Substantia nigra (tissue), 51 donors: ENCODE measurements at places on chromosomes 6 and 20.

DNA sequence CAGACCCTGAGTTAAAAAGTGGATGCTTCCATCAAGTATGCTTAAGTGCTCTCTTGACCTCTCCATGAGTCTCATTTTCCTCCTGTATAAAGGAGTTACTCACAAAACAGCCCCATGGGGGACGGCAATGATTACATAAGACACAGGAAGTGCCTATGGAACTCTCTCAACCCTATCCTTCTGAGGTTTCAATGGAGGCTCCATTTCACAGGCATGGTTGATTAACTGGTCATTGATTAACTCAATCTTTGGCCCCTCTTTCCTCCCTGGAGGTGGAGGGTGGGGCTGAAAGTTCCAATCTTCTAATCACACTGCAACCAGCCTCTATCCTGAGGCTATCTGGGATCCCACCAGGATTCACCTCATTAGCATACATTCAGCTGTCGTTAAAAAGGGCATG, 29.3 kb downstream of the CST8 start:
- DNase-seq: no peak

- DNase-seq: no peak
Measured at GRCh38 chr6:124226396-124226795, 422.7 kb downstream of the NKAIN2 start.

GRCh38 chr6:150661216-150662007, 61.7 kb downstream of the PLEKHG1 start:
- DNase-seq: no peak

DNA sequence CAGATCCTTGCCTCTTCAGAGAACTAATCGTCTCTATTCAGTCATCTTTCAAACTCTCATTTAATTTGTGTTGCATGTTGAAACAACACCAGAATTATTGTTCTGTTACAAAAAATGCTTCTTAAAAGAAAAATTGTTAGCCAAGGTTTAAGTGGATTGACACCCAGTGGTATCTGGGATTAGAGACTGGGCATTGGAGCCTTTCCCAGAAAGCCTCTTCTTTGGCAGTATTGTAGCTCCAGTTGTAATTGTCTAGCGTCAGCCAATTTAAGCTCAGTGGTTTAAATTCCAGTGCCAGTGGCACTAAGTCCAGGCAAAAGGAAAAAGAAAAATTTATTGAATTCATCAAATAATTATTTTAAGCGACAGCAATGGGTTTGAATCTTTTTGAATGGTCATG, 801 bp downstream of the CCDC28A start:
- DNase-seq: no peak

DNA sequence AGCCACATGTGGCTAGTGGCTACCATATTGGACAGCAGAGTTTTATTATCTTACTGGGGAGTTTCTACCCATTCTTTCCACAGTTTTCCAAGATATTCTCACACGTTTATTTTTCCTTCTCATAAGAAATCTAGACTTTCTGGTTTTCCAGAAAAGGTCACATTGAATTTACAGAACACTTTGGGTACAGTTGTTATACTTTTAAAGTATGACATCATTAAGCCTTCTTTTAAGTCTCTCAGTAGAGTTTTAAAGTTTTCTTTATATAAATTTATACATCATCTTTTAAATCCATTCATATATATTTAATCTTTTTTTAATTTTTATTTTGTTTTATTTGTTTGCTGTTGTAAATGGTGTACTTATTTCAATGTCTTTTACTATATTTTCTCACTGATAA, 200.3 kb upstream of the QKI start:
- DNase-seq: no peak

- no peak for DNase-seq
Measured at GRCh38 chr20:50664254-50664653, 27.1 kb downstream of the RIPOR3 start.

DNA sequence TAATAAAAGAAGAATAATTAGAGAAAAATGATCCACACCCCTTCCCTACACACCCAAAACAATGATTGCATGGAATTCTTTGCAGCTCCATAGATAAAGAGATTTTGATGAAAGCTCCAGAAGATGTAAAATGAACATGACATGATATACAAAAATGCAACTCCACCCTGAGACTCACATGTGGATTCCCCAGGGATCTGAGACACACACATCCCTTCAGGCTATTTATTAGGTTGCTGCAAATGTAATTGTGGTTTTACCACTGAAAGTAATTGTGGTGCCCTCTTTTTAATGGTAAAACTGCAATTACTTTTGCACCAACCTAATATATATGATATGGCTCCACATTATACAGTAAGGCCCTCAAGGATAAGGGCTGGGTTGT, 40.4 kb upstream of the TBC1D7 start:
- DNase-seq: no peak

- DNase-seq: no peak
Measured at GRCh38 chr20:25355866-25356265, 34.8 kb downstream of the ABHD12 start.

GRCh38 chr6:107180099-107180498, 64.8 kb upstream of the BEND3 start:
- no peak for DNase-seq

DNA sequence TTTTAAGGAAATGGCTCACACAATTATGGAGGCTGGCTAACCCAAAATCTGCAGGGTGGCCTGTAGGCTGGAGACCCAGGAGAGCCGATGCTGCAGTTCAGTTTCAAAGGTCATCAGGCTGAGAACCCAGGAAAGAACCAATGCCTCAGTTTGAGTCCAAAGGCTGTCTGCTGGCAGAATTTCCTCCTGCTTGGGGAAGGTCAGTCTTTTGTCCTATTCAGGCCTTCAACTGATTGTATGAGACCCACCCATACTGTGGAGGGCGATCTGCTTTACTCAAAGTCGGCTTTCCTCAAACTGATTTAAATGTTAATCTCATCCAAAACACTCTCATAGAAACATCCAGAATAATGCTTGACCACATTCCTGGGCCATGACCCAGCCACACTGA, 189.7 kb upstream of the CDYL start:
- DNase-seq: no peak

DNA sequence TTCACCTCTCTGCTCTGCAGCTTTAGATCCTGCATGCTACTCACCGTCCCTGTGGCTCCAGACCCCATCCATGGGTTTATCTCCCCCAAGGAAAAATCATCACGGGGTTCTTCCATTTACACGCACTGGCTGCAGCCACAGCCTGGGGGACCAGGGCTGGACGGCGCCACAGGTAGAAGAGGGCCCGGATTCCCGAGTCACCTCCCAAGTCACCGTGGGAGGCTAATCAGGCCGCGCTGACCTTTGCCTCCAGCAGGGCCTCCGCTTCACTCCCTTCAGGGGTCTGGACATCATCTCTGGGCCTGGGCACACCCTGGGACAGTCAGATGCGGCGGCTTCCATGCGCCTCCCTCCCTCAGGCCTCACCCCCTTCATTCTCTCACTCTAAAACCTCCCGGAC, 47.8 kb upstream of the ENTPD6 start:
- no peak for DNase-seq

DNA sequence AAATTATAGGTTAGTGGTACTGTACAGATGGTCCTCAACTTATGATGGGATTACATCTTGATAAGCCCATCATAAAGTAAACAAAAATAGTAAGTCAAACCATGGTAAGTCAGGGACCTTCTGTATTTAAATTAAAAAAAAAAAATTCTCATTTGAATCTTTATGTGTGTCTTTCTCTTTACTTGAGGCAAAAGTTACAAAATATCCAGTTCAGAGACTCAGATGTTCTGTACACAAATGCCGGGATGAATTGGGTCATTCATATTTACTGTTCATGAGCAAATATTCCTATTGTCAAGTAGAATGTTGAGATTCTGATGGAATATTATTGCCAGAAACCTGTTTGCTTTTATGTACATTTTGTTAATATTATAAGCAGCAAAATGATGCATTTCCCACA, 13.4 kb downstream of the PHACTR2 start:
- no peak for DNase-seq

DNA sequence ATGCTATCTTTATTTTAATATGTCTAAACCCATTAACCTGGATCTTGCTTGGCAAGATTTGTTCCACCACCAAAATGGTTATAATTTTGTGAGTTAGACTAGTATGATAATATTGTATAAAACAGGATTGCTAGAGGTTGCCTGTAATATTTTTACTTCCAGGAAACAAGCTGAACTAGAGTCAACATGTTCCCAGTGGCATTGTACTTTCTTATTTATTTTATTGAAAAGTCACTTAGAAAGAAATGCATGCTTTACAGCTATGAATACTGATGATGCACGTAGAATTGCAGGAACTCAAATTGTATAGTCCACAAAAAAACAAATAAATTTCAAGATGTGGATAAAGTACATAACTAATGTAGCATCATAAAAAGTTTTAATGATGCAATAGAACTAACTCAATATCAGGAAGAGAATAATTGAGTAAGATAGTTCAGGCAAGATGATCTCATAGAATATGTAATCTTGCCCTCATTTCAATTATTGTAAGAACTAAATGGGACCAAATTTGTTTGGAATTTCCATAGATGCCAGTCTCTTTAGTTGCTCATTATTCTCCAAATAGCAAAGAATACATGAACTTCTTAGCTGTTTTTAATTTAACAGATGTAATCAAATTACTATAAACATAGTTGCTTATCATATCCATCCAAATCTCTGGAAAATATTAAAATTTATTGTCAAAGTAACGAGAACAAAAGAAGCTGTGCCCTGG, 451.8 kb downstream of the COL12A1 start:
- no peak for DNase-seq

GRCh38 chr20:23207826-23208540, 121.9 kb upstream of the CD93 start:
- no peak for DNase-seq

- DNase-seq: no peak
Measured at GRCh38 chr6:10338151-10338550, 76.7 kb downstream of the TFAP2A start.

- no peak for DNase-seq
Measured at GRCh38 chr6:157428427-157429202, 47.6 kb downstream of the ZDHHC14 start.

DNA sequence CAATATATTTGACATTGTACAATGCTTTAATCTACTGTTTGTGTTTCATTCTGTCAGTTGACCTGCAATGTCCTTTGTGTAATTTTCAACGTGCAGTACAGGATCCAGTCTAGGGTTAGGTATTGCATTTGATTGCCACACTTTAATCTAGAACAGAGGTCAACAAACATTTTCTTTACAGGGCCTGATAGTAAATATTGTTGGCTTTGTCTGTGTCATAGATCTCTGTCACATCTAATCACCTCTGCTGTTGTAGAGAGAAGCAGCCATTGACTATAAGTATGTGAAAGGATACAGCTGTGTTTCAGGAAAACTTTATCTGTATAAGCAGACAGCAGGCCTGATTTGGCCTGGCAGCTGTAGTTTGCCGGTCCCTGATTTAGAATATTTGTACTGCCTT, 39.3 kb downstream of the ATRN start:
- DNase-seq: no peak

- DNase-seq: no peak
Measured at GRCh38 chr20:23928353-23928752, 48.8 kb upstream of the CST5 start.

GRCh38 chr6:3844097-3844463, 5.1 kb upstream of the FAM50B start:
- no peak for DNase-seq
